Stimulated activated CD8-positive, alpha-beta memory T cell treated with anti-CD3 and anti-CD28 coated beads, Interleukin-2, amount 100 ng/mL, for 1 hour (primary cell): ENCODE measurements at places on chromosomes 3 and 15.

GRCh38 chr3:168249205-168249549 is 153.5 kb upstream of the GOLIM4 start:
- no peak for DNase-seq

DNA sequence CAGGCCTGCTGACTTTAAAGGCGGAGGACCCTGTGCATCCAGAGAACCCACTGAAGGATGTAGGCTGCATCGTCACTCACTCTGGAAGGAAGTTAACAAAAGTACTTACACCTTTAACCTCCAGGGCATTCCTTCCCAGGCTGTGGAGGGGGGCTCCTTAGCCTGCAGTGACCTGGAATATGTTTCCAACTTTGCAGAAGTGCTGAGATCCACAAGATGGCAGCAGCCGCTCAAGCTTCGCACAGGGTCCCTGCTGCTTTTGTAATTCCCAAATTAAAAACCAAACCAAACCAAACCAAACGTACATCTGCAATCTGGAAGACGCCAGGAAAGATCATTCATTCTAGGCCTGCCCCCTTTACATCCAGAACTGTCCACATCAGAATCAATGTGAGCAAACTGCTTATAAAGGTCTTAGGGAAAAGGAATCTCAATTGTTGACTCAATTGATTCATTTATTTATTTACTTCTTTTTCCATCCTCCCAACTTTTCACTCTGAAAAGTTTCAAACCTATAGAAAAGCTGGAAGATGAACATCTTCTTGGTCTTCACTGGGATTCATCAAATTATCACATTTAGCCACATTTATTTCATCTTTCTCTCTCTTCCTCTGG is 70.5 kb upstream of the KLHL25 start:
- no peak for DNase-seq

GRCh38 chr3:105967117-105967516 is 98.3 kb upstream of the CBLB start:
- DNase-seq = no peak

- DNase-seq = no peak
Observed at GRCh38 chr3:190699776-190700175, 162.7 kb downstream of the GMNC start.

GRCh38 chr15:91622711-91623342 is 230.7 kb upstream of the SLCO3A1 start:
- DNase-seq = no peak

DNA sequence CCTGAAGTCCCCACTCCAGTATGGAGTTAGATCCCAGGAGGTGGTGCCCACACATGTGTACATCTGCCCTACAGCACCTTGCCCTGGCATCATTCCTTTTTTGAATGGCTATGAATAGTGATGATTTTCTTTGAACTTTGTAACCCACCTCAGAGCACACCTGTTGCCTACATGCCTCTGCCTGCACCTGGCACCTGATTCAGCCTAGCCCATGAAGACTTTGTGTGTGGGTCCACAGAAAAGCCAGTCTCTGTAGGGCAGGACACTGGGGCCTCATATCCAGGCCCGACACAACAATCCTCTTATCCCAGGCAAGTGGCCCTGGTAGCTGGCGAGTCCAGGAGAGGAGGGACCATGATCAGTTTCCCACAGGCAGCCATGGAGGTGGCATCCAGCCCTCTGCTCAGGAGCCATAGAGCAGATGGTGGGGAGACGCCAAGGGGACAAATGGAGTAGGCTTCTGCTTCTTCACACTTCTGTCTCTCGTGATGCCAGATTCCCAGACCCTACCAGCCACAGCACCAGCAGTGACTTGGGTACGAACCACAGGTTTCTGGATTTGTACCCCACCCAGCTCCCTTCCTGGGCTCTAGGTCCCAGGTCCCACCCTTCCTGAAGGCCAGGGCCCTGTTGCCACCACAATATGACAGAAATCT is 230.7 kb downstream of the UACA start:
- DNase-seq = no peak

GRCh38 chr3:42672515-42672914 is 12.8 kb upstream of the KLHL40 start:
- no peak for DNase-seq

DNA sequence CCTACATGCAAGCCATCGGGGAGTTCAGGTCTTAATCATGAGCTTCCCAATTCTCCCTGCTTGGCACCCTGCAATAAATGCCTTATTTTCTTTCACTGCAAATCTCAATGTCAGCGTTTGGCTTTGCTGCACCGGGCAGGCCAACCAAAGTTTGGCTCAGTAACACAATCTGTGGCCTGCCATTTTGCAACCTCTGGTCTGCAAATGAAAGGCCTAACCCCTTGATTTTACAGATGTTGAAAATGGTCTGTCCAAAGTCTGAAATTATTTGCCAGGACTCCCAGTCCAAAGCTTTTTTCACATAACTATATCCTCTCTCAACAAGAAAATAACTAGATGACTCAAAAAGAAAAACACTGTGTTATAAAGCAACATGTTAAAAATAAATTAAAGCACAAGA is 34.0 kb upstream of the LEKR1 start:
- DNase-seq = no peak

DNA sequence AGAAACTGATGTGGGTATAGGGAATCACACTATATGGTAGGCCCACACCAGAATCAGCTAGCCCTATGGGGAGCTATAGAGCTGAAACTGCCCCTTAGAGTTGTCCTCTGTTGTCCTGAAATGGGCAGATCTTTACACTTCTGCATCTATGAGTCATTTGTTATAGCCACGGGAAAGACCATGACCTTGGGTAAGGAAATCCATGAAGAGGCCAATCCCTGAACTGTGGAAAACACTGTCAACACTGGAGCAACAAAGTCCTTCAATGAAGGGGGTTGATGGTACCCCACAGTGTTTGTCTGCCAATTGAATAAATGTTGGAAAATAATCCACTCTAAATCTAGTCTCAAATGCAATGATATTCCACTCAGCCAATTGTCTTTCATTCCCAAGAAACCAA is 5.2 kb upstream of the CD200R1 start:
- no peak for DNase-seq
